ENCODE measurements at places on chromosomes 3 and 15.

DNA sequence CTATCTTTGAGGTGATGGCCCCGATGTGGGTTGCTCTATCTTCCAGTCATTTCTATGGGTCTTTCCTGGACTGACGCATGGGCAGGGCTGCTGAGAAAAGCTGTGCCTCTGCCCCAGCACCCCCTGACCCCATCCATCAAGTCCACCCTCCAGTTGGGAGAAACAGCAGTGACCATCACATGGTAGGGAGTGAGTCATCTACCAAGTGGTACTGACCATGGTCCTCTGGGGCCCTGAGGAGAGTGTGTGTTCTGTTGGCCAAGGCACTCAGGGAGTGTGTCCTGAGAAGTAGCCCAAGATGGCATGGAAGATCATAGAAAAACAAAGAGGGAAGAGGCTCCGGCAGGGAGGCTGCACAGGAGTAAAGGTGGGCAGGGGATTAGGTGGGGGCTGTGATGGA lies 1.6 kb upstream of the DNAH1 start:
- DNase-seq, result no peak

- no peak for DNase-seq
These were observed 128.0 kb upstream of the FOXB1 start for GRCh38 chr15:59876140-59876539.

DNA sequence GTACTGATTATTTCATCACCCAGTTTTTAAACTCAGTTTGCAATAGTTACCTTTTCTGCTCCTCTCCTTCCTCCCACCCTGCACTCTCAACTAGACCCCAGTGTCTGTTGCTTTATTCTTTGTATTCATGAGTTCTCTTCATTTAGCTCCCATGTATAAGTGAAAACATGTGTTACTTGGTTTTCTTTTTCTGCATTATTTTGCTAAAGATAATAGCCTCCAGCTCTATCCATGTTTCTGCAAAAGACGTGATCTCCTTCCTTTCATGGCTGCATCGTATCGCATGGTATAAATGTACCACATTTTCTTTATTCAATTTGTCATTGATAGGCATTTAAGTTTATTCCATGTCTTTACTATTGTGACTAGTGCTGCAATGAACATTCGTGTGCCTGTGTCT lies 79.0 kb downstream of the NAALADL2 start:
- no peak for DNase-seq

DNA sequence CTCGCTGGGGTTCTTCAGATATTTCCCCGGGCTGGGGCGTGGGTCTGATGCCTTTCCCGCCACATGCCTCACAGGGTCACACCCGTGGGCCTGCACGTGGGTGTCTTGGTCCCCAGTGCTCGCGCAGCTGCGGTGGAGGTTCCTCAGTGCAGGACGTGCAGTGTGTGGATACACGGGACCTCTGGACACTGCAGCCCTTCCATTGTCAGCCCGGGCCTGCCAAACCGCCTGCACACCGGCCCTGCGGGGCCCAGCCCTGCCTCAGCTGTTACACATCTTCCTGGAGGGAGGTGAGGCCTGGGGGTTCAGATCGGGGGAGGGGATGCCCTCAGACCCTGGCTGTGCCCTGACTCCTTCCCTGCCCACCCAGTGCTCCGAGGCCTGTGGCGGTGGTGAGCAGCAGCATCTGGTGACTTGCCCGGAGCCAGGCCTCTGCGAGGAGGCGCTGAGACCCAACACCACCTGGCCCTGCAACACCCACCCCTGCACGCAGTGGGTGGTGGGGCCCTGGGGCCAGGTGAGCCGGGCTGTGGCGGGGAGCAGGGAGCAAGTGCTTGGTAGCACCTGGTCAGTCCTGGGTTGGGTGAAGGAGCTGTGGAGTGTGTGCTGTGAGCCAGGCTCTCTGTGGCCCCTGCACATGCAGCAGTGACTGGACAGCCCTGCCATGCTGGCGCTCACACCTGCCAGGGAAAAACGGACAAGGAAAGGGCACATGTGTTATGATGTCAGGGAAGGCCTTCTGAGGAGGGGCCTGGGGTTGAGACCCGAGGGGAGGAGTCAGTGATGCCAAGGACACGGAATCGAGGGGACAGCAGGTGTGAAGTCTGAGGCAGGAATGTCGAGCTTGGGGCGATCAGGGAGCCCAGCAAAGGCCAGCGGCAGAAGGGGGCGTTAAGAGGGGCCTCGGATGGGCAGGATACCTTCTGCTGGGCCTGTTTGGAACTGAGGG lies 88.9 kb downstream of the TBC1D2B start:
- DNase-seq, result no peak

GRCh38 chr3:99325402-99325801 lies 313.0 kb upstream of the COL8A1 start:
- DNase-seq, result no peak

GRCh38 chr3:107450254-107450893 lies 72.4 kb upstream of the BBX start:
- no peak for DNase-seq
